ENCODE measurements at places on chromosomes 11 and 22.

GRCh38 chr11:34783816-34784317 is 132.3 kb downstream of the APIP start:
- no peak for DNase-seq

GRCh38 chr22:21688706-21689381 is 23.0 kb downstream of the PPIL2 start:
- DNase-seq = no peak

GRCh38 chr11:95363708-95364107 is 132.7 kb upstream of the SESN3 start:
- no peak for DNase-seq

- DNase-seq = no peak
Observed at GRCh38 chr11:122617926-122618325, 37.6 kb upstream of the UBASH3B start.

GRCh38 chr11:118621071-118621783 is 13.8 kb downstream of the PHLDB1 start:
- DNase-seq = no peak

GRCh38 chr11:67230406-67230805 is 35.9 kb upstream of the GRK2 start:
- no peak for DNase-seq

GRCh38 chr11:35752115-35752514 is 89.5 kb downstream of the TRIM44 start:
- no peak for DNase-seq

DNA sequence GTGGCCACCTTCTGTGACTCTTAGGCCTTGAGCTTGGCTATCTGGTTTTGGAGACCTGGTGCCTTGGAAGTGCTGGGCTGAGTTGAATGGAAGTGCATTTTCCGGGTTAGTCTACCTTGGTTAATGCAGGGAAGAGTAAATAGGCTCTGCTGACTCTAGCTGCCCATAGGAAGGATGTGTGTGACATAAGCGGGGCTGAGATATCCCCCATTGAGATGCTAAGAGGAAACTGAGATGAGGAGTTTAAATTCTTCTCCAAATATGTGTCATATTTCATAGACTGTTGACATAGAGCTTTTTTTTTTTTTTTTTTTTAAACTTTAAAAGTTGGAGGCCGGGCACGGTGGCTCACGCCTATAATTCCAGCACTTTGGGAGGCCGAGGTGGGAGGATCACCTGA is 30.8 kb downstream of the ZNRF3 start:
- DNase-seq = no peak

DNA sequence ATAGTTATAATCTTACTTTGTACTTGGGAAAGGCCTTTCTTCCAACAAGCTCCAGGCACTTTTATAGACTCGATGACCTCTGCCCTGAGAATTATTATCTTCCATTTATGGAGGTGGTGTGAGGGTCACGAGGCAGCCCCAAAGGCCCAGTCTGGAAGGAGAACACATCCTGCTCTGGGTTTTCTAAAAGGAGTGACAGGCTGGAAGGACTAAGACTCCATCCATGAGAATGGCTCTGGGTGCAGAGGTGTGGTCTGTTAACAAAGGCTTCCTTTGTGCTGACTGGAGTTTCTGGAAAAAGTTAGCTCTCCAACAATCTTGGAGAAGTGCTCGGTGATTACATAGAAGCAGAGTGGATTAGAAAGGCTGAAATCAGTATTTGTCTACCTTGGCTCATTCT is 74.7 kb upstream of the SESN3 start:
- DNase-seq = no peak

GRCh38 chr11:92911478-92911877 is 58.0 kb upstream of the MTNR1B start:
- no peak for DNase-seq

DNA sequence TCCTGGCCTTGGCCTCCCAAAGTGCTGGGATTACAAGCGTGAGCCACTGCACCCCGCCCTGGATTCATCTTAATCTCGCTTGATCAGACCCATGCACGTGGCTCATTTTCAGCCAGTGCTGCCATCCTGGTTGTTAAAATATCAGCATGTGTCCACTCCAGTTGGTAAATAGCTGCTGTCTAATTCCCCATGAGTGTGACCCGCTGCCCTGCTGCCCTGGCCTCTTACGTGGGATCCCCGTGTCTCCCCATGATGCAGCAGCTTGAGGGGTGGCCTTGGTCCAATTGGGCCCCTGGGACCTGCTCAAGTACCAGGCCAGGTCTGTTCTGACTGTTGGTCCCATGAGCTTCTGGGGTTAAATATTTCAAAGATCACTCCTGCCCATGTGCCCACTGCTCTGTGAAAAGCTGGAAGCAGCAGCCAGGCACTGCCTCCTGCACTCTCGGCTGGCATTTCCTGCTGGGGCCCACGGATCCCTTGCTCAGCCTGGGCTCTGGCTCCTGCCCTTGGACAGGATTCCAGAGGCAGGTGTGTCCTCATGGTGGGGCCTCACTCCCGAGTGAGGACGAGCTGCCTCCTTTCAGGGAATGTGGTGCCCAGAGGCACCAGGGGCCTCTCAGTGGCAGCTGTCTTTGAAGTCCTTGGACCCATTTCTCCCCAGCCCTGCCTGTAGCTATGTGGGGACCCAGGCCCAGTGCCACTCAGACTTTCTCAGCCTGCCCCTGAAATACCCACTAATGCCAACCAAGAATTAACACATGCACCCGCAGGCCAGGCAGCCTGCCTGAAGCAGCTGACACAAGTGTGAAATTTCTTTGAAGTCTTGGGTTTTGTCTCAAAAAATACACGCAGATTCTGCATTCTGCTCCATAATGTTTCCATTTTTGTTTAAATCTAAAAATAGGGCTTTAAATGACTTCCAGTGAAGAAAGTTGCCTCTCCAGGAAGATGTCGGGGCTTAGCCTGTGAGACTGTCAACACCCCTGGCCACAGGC is 38.1 kb upstream of the PRDM11 start:
- DNase-seq = no peak

- DNase-seq = no peak
Observed at GRCh38 chr11:125401746-125402145, 94.3 kb downstream of the FEZ1 start.

GRCh38 chr22:29904020-29904419 is 21.0 kb downstream of the MTMR3 start:
- no peak for DNase-seq
